ENCODE measurements at places on chromosomes 3 and 15.

- no peak for DNase-seq
Measured at GRCh38 chr15:64209680-64210334, 47.0 kb upstream of the PPIB start.

DNA sequence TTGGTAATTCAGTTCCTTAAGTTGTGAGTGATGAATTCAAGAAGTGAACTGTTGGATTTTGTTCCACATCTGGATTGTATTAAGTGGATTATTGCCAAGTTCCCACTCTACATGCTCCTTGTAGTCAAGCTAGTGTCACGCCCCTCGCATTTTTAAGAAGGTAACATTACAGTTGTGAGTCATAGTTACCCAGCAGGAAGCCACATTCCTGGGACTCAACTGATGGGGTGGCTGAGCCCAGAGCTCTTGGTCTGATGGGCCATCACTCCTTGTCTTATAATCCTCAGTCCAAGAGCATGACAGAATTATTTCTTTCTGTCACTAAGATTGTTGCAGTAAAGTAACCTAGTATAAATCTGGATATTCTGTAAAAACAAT, 102.7 kb downstream of the PTPRG start:
- no peak for DNase-seq

- DNase-seq = no peak
Measured at GRCh38 chr3:124610130-124610529, 120.1 kb upstream of the UMPS start.

DNA sequence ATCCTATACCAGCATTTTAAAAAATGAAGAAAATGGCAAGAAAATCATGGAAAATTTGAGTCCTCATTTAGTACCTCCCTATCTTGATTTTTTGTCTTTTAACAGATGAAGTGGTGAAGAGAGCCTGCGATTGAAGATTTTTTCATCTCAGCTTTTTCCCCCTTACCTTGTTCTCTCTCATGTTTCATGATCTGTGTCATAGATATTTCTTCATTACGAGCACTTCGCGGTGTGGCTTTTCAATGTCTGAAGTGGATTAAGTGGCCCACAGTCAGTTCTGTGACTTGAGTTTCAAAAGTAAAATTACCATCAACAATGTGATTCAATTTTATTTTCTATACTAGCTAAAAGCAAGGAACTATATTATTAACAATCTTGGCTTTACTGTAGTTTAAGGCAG, 147.2 kb downstream of the FNDC3B start:
- no peak for DNase-seq

DNA sequence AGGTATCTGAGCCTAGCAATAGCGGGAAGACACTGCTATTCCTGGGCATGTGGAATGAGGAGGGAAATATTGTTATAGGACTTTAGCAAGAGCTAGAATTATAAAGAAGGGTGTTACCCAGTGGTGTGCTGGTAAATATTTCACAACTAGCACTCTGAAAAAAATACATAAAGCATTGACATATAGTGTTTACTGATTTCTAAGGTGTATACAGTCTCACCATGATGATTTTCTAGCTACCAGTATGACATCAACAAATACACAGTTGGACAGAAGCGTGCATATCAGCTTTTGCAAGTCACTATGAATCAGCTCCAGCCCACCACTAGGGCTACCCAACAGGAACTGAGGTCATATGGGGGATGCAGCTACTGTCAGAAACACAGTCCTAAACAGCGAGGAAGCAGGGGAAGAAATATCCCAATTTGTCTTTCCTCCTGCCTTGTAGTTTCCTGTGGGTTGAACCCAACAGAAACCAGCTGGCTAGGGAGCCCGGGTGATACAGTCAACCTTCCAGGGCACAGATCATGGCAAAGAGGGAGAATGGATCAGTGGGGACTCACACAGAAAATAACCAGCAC, 39.6 kb downstream of the HGD start:
- no peak for DNase-seq
